ENCODE measurements at places on chromosomes 1 and 21.
A peak's percentile ranks its signal among the peaks of the same experiment; 100 is the strongest.

DNA sequence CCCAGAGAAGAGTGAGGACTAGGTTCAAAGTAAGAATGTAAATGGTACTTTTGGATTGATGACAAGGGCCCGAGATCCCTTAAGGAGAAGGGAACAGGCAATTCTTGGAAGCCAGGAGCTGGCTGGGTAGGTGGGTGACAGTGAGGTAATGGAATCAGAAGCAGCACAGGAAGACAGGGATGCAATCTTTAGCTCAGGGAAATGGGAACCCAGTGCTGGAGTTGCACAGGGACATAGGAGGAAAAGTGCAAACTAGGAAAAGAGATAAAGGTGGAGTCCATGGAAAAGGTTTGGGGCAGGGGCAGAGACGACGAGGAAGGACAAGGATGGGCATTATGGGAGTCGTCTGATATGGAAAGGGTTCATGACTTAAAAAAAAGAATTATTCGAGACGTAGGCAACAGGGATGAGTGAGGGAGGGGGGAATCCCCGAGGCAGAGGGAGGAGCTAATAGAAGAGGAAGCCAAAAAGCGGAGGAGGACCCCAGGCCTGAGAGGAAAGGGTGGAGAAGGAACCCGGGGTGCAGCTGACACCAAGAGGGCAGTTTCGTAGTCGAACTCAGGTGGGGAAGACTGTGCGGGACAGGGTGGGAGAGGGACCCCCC is 495 bp downstream of the PI4KB start:
- no peak for DNase-seq

GRCh38 chr1:230140221-230141020 is 73.4 kb downstream of the GALNT2 start:
- DNase-seq = no peak

GRCh38 chr1:89149229-89149628 is 23.3 kb upstream of the GBP2 start:
- DNase-seq = no peak

- DNase-seq = no peak
Observed at GRCh38 chr1:232613752-232614381, 16.1 kb downstream of the SIPA1L2 start.

- no peak for DNase-seq
Observed at GRCh38 chr1:14781811-14782210, 183.3 kb downstream of the KAZN start.

GRCh38 chr1:152697701-152698600 is at the start of gene LCE2A:
LCE2A (plus strand) TSS chr1:152698345; CDS start chr1:152698902, 557 bp downstream.
- DNase-seq = no peak

DNA sequence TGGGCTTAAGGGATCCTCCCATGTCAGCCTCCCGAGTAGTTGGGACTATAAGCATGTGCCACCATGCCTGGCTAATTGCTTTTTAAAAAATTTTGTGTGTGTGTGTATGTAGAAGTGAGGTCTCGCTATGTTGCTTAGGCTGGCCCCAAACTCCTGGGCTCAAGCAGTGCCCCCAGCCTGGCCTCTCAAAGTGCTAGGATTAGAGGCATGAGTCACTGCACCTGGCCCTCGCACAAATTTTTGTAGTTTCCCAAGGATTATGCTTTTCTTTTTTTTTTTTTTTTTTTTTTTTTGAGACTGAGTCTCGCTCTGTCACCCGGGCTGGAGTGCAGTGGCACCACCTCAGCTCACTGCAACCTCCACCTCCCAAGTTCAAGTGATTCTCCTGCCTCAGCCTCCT is 144.4 kb upstream of the HNRNPU start:
- no peak for DNase-seq

- DNase-seq = no peak
Observed at GRCh38 chr1:98546319-98546718, 115.2 kb upstream of the SNX7 start.

DNA sequence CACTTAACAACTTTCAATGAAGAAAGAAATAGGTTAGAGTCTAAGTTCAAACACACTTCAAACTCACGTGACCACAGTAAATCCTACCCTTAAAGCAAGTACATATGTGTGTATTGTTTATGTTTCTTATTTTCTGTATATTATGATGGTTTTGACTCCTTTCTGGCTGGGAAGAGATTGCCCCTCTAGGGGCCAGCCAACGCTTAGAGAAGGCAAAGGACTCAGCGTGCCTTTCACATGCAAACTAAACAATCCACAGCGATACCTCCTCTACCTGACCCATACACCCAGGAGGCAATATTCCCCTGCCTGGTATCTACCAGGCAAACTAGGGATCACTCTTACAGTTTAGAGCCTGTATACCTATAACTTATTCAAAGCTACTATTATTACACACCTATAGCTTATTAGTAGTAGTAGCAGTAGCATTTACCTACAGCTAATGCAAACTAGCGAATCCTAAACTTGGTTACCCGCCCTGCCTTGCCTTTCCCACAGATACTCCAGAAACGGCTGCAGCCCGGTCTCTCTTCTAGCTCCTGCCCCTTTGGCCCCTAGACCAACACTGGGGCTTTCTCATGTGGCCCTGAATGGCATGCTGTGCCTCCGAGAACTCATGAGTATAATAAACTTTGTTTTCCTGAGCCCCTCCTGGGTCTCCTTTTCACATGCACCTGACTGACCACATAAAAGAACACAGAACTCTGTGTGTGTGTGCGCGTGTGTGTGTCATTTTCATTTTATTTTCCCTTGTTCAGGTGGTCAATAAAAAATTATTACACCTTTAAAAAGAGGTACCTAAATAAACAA is 14.0 kb downstream of the NRIP1 start:
- DNase-seq = no peak

- DNase-seq = no peak
Observed at GRCh38 chr21:29168891-29169315, 38.5 kb downstream of the MAP3K7CL start.

DNA sequence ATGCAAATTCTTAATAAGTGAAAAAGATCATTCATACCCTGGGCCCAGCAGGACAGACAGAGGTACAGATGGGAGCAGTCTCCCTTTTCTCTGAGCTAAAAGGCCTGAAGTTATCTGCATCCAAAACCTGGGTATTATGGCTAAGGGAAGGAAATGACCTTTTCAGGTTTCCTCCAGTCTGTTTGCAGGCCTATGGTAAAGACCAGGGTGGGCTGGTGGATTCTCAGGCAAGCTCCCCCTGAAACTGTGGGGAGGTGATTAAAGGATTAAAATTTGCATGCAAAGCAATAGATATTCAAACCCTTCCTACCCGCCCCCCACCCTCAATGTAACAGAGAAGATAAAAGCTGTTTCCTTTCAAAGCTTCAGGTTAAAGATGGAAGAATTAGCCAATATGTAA is 471.8 kb upstream of the RUNX1 start:
- DNase-seq = no peak

DNA sequence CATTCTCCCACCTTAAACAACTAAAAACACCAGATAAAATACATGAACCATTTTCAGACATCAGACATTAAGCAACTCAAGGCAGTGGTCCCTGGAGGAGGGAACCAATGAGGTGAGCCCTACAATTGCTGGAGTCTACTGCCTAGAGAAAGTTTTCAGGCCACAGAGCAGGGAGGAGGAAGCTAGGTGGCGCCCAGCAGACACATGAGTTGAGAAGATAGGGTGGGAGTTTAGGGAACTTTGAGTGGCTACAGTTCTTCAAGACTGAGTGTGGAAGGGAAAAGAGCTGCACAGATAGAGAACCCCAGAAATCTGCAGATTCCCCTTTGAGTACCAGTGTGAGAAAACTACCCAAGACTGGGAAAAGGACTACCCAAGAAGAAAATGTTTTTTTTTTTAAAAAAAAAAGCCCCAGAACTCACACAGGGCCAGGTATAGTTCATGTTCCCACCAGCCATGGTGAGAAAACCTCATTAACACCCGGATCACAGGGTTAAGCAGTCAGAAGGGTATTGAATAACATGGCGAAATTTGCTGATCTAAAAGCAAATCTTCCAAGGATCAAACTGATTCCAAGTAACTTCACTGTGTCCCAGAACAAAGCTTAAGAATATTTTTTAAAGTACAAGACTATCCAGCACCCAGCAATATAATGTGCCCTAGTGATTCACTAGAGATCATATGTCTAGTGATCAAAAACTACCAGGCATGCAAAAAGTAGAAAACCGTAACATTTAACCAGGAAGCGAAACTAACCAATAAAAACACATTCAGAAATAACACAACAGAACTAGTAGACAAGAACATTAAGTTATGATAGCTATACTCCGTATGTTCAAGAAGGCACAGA is 12.0 kb downstream of the ALDH9A1 start:
- no peak for DNase-seq

DNA sequence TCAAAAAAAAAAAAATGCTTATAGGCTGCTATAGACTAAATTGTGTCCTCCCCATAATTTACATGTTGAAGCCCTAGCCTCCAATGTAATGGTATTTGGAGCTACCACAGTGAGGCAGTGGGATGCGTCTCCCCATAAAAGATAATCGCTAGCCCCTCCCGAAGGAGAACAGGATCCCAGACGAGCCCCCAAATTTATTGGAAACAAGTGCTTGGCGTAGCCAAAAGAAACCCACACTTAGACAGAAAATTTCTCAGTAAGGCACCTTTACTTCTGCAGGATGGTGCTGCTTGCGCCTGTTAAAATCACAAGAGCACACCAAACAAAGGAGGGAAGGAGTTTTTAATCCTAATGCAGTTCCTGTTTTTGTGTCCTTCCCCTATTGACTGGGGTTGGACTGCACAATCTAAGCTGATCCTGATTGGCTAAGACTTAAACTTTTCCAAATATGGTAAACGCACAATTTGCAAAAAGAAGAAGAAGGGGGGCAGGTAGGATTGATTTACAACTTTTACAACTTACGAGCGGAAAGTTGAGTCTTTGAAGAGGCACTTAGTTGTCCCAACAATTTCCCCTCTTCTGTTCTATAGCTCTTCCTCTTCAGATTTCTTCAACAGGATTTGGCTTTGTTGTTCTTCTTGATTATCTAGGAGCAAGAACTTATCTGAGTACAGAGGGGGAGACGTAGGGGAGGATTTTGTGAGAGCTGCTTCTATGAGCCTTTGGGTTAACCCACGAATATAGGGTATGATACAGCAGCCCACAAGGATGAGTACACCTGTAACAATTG is 3.0 kb upstream of the IPP start:
- no peak for DNase-seq

- DNase-seq = no peak
Observed at GRCh38 chr1:178946416-178946815, 75.5 kb upstream of the ANGPTL1 start.

GRCh38 chr1:212346601-212347000 is 61.4 kb downstream of the PPP2R5A start:
- no peak for DNase-seq

GRCh38 chr1:43934101-43934985 is 742 bp downstream of the ARTN start:
- peak; percentile 64 for DNase-seq

- no peak for DNase-seq
Observed at GRCh38 chr1:14689996-14690615, 91.6 kb downstream of the KAZN start.

DNA sequence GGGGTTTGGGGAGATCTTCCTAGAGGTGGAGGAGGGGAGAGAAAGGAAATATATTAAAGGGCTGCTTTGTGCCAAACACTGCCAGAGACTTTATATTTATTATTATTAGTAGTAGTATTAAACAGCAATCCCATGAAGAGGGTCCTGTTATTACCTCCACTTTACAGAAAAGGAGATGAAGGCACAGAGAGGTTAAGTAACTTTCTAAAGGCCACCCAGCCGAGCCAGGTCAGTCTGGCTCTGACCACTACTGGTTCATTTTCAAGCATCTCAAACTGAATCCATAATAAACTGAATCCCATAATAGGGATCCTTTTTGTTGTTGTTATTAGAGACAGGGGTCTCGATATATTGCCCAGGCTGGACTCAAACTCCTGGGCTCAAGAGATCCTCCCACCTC is 12.6 kb downstream of the NCMAP start:
- no peak for DNase-seq

DNA sequence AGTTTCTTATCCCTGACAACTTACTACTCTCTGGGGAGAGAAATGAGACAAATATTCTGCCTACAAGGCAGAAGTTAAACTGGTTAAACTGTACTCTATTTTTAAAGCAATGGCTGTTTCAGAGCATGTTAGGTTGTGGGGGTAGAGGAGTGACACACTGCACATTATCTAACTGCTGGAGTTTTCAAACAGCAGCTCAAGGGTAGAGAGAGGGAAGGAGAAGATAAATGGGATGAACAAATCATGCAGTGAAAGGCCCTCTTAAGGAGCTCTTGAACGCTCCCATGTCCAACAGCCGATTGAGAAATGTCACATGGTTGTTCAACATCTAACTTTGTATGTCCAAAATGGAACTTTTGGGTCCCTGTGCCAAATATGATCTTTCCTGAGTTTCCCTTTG is 14.0 kb upstream of the IFI44L start:
- DNase-seq = no peak

GRCh38 chr1:237953238-237953637 is 62.5 kb upstream of the ZP4 start:
- no peak for DNase-seq

GRCh38 chr1:64417803-64418202 is 52.1 kb upstream of the CACHD1 start:
- DNase-seq = no peak

- no peak for DNase-seq
Observed at GRCh38 chr1:191414981-191415640, 743.2 kb upstream of the RGS18 start.

GRCh38 chr21:41251961-41252642 is 64.5 kb upstream of the FAM3B start:
- DNase-seq = no peak

DNA sequence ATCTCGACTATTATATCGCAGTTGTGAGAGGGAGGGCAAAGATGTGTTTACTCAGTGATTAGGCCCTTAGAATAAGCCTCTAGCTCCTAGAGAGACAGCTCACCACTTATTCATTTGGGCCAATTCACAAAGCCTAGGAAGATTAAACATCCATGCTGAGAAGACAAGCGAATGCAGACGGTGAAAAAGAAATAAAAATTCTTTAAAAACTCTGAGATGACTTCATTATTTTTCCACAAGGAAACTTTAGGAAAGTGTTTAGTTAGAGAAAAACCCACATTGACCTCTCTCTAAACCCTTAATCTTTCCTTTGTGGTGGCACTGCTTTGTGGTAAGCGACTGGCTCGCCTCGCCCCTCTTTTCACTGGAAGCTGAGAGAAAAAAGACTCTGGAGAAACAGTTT is 146.8 kb upstream of the DMRTA2 start:
- DNase-seq = no peak

GRCh38 chr1:40841602-40842001 is 20.6 kb downstream of the CITED4 start:
- DNase-seq = no peak

- DNase-seq = no peak
Observed at GRCh38 chr1:164630626-164631396, 71.8 kb downstream of the PBX1 start.

GRCh38 chr1:42999308-42999707 is 40.6 kb upstream of the SLC2A1 start:
- no peak for DNase-seq

Data from activated T-cell treated with anti-CD3 and anti-CD28 coated beads, Interleukin-2, amount 50 U/mL, for 1 hour (primary cell).